ENCODE measurements at places on chromosomes 5 and 9. TPM values are rescaled to one million over a fixed set of nuclear protein-coding genes. Genes with fewer than 3 reads are reported as not detected.

DNA sequence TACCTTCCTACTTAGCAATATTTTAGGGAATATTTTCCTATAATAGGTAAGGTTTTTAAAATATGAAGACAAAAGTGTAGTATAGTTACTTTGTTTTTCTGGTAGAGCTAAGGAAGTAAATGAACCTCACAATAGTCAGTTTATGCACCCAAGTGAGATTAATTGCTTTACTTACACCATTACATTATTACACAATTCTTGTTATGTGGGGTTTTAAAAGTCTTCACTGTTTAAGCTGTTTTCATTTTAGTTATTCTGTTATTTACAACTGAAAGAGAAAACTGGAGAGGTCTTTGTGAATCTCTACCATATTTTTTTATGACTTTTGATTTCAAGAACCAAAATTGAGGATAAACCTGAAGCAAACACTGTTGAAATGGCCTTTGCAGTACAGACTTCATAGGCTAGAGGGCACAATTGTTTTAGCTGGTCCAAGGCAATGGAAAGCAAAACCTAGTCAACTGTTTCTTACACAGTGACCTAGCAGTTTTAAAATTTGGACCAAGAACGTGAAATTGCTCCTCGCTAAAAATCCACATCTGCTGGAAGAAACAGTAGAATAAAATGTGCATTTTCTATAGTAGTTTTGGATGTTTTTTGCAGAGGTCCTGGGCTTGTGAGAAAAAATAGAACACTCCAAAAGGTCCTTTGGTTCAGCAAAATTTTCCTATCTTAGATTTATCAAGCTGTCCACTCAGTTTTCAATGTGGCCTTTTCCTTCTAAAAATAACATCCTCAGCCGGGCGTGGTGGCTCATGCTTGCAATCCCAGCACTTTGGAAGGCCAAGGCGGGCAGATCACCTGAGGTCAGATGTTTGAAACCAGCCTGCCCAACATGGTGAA is 66.4 kb upstream of the FER start:
- DNase-seq = peak; percentile 67

DNA sequence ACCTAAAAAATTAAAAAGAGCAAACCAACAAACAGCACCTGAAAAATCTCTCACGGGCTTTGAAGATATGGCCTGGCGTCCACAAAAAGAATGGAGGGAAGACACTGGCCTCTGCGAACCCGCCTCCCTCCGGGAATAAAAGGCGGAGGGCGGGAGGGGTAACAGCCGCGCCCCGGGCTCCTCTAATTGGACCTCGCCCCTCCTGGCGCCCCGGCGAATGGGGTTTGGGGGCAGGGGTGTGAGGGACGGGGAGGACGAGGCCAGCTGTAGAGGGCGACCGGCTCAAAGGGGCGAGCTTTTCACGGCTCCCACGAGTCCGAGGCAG is 753 bp downstream of the FANCC start:
- peak; percentile 79 for DNase-seq

GRCh38 chr5:150514708-150515211 is 6.8 kb downstream of the NDST1 start:
- DNase-seq = no peak

DNA sequence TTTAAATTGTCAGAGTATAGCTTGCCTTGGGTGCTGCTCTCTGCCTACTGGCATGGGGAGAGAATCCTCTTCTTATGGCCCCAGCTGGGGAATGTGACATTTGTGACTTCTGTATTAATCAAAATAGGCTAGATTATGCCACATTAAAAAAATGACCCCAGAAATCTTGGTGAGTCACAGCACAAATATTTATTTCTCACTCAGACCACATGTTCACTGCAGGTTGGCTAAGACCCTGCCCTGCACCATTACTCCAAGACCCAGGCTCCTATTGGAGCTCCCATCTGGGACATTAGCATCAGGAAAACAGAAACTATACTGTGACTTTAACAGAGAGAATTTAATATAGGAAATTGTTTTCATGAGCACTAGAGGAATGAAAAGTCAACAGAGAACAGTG is 16.6 kb upstream of the WHRN start:
- no peak for DNase-seq

Gene FAM169A
- polyA plus RNA-seq = 5.0 TPM

Gene IL33
- 89.2 TPM for polyA plus RNA-seq

GRCh38 chr5:75510417-75510835 is 1.0 kb downstream of the CERT1 start:
- DNase-seq = peak; percentile 45

DNA sequence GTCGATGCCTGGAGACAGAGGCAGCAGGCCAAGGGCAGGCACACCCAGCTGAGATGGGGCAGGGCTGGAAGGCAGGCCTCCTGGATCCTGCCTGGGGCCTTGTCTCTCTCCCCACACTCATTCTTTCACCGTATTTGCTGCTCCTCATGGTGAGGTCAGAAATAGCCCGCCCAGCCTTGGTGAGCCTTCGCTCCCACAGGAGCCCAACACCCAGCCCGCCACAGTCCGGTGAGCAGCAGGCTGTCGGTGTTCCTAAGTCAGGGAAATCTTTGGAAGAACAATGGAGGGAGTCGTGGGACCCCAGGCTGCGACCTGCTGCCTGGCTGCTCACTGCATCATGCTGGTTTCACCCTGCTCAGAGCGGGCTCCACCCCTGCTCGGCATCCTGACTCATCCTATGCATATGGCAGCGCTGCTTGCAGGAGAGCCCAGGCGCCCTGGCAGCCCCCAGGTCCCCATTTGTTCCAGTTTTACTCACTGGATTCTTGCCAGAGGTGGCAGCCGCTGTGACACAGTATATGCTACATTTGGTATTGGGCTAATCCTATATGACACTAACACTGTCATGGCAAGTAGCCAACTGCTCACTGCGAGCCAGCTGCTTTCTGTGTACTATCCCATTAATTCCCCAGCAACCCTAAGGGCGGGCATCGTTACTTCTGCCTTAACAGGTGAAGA is 53.2 kb upstream of the NCS1 start:
- no peak for DNase-seq

DNA sequence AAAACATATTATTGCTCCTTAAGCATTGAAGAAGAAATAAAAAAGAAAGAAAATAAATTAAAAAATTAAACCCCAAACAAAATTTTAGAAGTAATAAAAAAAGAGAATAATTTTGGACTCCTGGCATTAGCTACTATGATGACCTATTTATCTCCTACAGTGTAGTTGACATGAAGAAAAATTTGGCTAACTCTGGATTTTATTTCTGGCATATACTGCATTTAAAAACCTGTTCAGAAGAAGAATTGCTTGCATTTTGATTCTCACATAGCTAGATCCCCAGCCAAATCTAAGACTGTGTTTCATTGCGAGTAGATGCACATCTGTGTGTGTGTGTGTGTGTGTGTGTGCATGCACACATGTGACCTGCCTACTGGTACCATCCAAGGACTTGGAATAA is 30.1 kb upstream of the GABRG2 start:
- no peak for DNase-seq

GRCh38 chr5:73558950-73559349 is 6.5 kb downstream of the ANKRA2 start:
- no peak for DNase-seq

- no peak for DNase-seq
These were observed 24.1 kb downstream of the AHRR start for GRCh38 chr5:345404-346195.

- DNase-seq = no peak
These were observed 1.6 kb upstream of the DBN1 start for GRCh38 chr5:177474846-177475562.

DNA sequence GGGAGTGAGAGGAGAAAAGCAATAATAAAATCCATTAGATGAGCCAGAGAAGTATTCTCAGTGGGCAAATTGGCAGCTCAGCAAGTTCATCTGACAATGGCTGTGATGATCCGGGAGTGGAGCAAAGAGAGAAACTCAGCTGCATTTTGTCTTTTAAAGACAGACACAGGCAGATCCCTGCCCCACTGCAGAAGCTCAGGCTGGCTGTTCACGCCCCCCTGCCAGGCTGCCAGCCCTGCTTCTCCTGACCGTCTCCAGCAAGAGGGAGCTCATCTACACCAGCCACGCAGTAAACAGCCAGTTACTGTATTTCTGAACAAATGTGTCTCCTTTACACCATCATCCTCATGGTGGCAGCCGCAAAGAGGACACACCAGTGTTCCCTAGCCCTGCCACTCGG is 114.3 kb upstream of the SARDH start:
- DNase-seq = no peak

Gene LCN2
- 1.5 TPM for polyA plus RNA-seq

GRCh38 chr5:40480392-40480791 is 199.3 kb upstream of the PTGER4 start:
- no peak for DNase-seq

Gene MPDZ
- 77.2 TPM for polyA plus RNA-seq

- no peak for DNase-seq
These were observed 14.7 kb downstream of the RFK start for GRCh38 chr9:76379494-76379893.

DNA sequence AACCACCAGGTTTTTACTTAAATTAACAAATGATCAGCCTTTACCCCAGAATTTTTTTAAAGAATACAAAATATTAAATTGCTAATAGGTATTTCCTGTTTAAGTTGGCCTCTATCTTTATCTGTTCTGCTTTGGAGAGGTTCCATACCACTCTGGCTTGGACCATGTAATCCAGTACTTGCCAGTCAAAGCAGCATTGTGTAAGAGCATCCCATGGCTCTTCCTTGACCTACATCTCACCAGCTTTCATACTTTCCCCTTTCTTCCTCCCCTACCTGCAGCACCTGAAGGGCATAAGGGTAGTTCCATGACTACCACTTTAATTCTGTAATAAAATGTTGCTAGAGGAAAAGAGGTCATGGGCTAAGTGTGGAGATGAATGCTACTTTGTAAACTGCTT is 140.8 kb upstream of the MTAP start:
- no peak for DNase-seq

Gene DMGDH
- 1.9 TPM for polyA plus RNA-seq

GRCh38 chr9:90219548-90220118 is 423.0 kb downstream of the DIRAS2 start:
- no peak for DNase-seq

Gene CENPP
- 6.3 TPM for polyA plus RNA-seq

Gene HAVCR2
- 2.3 TPM for polyA plus RNA-seq

DNA sequence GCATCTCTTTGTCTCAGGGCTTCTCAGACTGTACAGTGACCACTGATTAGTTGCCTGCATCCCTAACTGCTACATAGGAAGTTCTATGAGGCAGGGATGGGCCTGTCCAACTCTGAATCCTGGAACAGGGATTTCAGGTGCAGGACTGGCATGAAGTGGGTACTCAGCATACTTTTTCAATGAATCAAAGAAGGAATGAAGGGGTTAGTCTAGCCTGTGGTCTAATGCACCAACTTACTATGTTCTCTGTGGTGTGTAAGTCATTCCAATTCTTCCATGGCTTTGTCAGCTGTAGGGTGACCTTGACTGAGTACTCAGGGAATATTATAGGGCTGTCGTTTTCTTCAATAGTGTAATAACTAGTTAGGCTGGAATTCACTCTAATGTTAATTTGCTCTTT is 8.3 kb downstream of the COL15A1 start:
- no peak for DNase-seq

DNA sequence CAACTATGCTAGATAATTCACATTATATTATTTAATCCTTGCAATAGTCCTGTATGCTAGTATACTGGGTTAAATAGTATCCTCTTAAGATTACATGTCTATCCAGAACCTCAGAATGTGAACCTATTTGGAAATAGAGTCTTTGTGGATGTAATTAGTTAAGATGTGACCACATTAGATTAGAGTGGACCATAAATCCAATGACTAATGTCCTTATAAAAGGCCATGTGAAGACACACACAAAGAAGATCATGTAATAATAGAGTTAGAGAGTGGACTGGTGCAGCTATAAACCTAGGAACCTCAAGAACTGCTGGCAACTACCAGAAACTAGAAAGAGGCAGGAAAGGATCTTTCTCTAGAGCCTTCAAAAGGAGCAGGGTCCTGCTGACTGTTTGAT is 263.6 kb upstream of the PTGER4 start:
- DNase-seq = no peak

DNA sequence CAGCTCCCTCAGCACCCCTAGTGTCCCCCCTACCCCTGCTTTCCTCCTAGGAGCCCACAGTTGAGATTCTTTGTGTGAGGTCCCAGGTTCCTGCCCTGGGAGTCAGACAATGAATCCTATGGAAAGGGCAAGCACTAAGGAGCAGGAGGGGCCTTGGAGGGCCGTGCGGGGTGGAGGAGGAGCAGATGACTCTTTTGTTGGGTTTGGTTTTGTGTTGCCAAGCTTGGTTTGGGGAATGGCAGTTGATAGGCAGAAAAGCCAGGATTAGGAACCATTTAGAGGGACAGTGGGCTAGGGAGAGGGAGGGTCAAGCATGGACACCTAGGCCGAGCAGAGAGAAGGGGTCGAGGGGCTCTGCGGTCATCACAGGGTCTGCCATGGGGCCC is 61.6 kb upstream of the SPTLC1 start:
- DNase-seq = no peak
